ENCODE measurements at places on chromosomes 13 and 19.

DNA sequence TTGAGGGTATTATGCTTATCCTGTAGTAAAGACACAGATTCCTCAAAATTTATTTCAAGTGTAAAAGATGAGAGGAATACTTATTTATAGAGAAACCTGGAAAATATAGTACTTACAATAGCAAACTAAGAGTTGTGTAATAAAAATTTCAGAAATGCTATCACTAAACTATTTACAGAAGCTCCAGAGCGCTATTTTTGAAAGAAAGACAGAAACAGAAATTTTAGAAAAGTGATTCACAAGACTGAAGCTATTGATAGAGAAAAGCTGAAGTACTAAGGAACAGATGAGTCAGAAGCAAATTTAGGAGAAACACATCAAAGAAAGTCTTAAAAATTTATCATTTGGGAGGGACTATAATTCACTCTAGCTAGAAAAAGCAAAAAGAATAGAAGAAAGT lies 1174.2 kb downstream of the DIAPH3 start:
- DNase-seq = no peak

DNA sequence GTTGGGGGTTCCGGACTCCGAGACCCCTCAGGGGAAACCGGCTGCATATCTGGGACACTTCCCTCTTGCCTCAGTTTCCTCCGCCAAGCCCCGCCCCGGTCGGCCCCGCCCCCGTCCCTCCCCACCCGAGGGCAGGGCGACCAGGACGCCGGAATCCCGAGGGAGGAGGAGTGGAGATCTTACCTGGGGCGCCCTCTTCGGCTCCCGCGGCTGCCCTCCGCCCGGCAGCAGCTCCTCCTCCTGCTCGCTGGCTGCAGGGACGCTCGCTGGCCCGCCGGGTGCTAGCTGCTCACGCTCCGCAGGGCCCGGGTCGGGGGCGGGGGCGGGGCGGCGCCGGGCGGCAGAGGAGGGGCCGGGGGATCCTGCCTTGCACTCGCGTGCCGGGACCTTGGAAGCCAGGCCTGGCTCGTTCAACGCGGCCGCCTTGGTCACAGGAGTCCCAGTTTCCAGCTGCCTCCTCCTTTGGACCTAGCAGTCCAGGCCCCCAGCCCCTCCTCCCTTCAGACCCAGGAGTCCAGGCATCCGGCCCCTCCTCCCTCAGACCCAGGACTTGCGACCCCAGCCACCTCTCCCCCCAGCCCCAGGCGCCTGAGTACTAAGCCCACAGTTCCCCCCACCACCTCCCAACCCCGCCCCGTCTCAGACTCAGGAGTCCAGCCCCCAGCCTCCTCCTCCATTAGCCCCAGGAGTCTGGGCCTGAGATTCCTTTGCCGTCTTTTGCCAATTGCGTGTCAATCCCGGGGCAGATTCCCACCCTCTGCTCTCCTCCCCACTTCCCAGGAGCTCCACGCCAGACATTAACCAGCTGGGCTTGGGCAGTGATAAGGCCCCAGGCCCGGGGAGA lies at the start of gene NTF4:
Gene NTF4 (minus strand): TSS at position 51 of the 844 bp plus-strand sequence. CDS start 2,821 bp downstream, outside the sequence.
- no peak for DNase-seq

GRCh38 chr19:45771311-45771933 lies 2.4 kb upstream of the SIX5 start:
- no peak for DNase-seq

DNA sequence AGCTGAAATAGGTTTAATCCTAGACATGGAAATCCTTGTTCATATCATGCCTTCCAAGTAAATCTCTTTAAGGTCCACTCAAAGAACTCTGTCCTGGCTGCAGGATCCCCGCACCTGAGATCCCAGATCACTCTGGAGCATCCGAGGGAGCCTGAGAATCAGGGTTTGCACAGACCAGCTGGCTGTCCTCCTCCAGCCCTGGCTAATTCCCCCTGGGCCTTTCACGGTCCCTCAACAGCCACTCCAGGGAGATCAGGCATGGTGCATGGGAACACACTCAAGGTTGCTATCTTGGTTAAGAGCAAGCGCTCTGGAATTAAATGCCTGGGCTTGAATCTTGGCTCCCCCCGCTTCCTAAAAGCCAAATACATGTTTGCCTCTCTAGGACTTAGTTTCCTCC lies 130.8 kb downstream of the IRS2 start:
- DNase-seq = no peak

DNA sequence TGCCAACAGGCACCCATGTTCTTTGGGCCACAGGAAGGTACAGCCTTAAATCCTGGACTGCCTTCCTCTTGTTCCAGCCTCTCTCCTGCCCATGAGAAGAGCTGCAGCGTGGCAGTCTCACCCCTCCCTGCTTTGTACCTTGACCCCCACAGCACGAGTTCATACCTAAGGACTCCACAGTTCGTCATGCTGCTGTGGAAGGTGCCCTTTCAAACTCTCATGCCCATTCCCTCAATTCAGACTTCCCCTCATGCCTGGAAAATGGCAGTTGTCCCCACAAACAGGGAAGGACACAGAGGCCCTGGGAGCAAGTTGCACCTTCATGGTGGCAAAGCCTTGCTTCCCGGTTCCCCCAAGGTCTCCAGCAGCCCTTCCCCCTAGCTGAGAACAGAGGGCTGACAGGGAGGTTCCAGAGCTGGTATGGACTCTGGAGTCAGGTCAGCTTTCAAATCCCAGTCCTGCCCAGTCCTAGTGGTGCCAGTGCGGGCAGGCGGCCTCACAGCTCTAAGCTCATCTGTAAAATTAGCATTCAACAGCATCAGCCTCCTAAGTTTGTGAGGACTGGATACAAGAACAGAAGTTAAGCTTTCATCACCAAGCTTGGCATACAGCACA lies 8.6 kb downstream of the GSK3A start:
- DNase-seq = no peak

DNA sequence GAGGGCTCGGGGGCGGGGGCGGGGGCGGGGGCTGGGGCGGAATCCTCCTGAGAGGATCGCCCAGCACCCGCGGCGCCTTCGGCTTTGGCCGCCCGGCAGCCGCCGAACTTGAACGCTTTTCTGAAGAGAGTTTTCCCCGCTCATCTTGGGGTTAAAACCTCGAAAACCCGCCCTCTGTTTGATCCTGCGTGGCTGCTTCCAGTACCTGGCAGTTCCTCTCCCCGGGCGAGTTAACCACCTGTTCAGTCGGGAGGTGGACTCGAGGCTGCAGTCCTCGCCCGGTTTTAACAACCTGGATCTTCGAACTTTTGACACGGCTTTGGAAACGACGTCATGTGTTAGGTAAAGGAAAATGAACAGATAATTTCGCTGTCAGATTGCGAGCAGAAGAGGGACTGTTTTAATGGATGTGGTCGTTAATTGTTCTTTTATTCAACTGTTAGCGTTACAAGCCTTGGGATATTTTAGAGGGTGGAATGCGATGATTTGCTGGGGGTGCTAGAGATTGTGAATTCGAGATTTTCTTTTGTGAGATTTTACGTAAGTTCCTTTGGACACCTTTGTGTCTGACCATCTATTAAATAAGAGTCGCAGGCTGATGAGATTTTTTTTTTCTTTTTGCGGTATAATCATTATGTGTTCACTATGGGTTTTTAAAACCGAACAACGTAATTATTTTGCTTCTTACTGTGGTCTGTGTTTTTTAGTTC lies 1.0 kb downstream of the FNDC3A start:
- DNase-seq = no peak

- no peak for DNase-seq
Measured at GRCh38 chr13:80083081-80083852, 257.7 kb downstream of the SPRY2 start.

DNA sequence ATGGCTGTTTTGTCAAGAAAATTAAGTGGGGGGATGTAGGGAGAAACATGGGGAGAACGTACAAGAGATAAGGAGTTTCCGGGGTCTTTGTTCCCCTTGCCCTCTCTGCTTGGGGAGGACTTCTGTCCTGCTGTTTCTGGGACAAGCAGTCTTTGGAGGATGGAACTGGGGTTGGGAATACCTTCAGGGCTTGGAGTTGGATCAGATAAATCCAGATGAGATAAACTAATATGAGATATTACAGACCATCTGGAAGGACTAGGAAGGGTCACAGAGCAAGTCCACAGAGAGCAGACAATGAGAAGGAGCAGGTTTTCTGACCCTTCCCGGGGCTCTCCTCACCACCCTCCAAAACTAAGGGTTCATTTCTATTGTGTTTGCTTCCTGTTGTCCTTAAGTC lies 237.5 kb downstream of the TSHZ3 start:
- no peak for DNase-seq
